ENCODE measurements at places on chromosomes 7 and 10.

- DNase-seq = peak; percentile 90
Measured at GRCh38 chr7:50832744-50833143, 50.0 kb upstream of the GRB10 start.

GRCh38 chr7:154777489-154777888 is 225.4 kb downstream of the PAXIP1 start:
- DNase-seq = no peak

GRCh38 chr10:109894516-109894915 is 28.8 kb downstream of the XPNPEP1 start:
- no peak for DNase-seq

DNA sequence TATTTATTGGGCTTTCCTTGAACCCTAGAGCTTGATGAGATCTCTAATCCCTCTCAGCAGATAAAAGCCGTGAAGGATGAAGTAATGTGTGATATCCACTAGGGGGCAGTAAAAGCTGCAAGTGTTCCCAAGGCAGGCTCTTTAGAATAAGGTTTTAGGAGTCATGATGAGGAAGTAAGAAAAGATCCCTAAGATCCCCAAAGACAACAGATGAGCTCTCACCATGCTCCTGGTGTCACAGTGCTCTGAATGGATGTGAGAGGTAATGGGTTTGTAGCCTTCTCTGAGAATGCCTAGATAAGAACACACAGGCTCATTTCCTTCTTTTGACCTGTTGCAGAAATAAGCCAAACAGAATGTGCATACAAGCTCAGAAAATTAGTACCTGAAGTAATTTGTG is 70.4 kb upstream of the ITPRID1 start:
- peak; percentile 18 for DNase-seq

GRCh38 chr10:120161111-120161510 is 268.6 kb downstream of the SEC23IP start:
- DNase-seq = no peak

DNA sequence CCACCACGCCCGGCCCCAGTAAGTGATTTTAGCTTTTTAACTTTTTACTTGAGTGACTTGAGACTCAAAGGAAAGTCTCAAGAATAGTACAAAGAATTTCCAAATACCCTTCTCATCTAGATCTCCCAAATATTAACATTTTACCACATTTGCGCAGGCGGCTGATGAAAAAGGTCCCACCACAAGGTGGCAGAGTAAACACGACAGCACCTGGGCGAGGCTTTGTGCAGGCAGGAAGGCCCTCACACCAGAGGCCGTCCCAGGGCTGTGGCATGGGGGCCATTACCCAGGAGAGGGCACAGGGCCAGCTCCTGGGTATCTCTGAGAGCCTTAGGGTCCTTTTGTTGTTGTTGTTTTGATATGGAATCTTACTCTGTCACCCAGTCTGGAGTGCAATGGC is 50.0 kb upstream of the WIPI2 start:
- DNase-seq = no peak

- no peak for DNase-seq
Measured at GRCh38 chr7:150406567-150407421, 27.7 kb downstream of the ZNF775 start.

- no peak for DNase-seq
Measured at GRCh38 chr10:113846036-113846435, 7.8 kb downstream of the DCLRE1A start.

DNA sequence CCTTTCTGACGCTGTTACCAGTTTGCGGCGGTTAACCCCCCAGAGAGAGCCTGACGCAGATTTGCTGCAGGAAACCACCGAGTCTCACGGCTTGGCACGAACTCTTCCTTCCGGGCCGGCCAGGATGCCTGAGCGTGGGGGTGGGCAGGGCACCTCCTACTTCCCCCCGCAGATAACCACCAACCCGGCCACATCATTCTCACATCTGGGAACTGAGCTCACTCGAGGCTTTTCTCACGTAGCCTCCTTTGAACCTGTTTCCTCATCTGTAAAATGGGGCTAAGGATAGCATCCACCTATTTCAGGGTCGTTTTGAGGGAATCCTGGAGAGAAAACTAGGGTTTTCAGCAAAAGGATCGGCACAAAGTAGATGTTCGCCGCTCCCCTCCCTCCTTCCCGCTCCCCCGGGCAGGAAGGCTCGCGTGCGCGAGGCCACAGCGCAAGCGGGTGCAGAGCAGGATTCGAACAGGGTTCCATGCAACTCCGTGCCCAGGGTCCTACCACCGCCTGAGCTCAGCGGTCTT is 23.6 kb downstream of the DDIT4 start:
- no peak for DNase-seq

- peak; percentile 28 for DNase-seq
Measured at GRCh38 chr7:20172736-20173334, 44.3 kb downstream of the MACC1 start.

DNA sequence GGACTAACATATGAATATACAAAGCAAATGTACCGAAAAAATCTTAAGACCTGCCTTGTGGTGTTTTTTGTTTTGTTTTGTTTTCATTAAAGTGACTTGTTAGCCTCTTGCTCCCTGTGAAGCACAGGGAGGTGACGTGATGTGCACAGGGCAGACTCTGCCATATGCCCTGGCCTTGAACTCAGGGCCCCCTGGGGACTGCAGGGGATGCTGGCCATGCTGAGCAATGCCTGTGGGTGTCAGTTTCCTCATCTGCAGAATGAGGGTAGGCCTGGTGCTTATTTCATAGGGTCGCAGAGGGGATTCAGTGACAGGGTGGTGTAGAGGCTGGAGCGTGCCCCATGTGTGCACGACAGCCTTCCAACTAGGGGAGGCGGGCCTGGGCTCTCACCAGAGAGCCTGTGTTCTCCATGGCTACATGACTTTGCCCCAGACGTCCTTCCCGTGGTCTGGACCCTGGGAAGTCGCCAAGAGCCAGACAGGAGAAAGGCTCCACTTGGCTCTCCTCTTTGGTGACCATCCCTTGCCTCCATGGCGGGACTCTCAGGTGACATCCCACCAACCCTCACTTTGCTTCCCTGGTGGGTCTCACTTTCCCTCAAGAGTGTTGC is 14.5 kb downstream of the EGFR start:
- DNase-seq = no peak

GRCh38 chr7:98240961-98241673 is 10.9 kb downstream of the TECPR1 start:
- no peak for DNase-seq

DNA sequence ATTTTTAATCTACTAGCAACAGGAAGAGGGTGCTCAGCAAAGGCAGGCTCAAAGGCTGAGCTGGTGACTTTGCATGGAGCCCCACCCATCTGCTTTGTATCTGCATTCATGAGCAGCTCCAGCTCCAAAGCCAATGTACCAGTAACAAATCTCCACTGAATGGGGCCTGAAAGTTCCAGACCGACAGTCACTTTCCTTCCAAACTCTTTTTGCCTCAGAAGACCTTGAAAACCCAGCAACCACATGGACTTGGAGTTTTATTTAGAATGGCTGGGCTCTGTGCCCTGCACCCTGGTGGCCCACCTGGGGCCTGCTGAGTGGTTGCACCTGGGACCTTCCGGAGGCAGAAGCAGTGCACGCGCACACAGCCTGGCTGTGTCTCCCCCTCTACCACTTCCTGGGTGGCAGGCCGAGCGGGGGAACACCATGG is 195.0 kb upstream of the PLXNA4 start:
- DNase-seq = no peak

- DNase-seq = no peak
Measured at GRCh38 chr10:70167246-70167645, 3.1 kb downstream of the SAR1A start.

- DNase-seq = no peak
Measured at GRCh38 chr10:21810582-21811244, 192.8 kb downstream of the DNAJC1 start.

DNA sequence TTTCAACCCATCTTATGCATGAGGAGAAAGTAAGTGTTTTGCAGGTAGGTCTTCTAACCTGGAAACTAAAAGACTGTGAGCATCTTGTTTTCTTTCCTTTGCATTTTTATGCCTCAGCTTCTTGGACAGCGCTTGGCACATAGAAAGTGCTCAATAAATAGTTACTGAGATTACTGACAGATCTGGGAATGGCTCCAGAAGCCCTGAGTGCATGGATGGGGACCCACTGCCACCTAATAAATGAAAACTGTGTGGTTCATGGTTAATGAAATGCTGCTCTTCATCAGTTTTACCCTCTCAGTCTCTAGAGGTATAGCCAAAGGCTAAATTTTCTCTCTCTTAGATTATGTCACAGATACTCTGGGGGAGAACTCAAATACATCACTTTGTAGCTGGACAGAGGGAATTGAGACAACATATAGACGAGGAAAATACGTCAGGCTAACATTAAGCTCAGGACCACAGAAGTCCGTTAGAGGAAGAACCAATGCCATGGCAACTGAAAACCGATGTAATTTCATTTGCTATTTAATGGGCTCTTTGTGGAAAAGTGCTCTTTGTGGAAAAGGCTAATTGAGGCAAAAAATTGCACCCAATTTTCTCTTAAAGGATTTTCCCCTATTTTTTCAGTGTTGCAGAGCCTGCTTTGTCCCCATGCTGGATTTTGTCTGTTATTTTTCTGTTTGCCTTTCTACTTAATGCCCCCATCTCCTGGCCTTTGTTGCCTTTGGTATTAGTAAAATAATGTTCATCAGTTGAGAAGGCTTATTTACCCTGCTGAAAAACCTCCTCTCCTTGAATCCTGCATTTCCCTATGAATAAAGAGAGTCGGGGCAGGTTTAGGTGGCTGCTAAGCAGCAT is 17.8 kb downstream of the ASB4 start:
- DNase-seq = no peak

Data from kidney epithelial cell (primary cell).